ENCODE measurements at places on chromosomes 6 and 20.

DNA sequence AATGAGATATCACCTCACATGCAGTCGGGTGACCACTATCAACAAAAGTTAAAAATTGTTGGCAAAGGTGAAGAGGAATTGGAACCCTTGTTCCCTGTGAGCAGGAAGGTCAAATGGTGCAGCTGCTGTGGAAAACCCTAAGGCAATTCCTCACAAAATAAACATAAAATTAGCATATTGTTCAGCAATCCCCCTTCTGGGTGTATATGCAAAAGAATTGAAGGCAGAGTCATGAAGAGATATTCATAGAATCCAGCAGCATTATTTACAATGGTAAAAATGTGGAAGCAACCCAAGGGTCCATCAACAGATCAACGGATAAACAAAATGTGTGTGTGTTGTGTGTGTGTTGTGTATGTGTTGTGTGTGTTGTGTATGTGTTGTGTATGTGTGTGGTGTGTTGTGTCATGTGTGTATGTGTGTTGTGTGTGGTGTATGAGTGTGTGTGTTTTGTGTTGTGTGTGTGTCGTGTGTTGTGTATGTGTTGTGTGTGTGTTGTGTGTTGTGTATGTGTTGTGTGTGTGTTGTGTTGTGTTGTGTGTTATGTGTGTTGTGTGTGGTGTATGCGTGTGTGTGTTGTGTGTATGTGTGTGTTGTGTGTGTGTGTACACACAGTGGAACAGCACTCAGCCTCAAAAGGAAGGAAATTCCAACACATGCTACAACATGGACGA, 245.1 kb downstream of the ERMARD start:
- DNase-seq = no peak

GRCh38 chr6:22808466-22808865, 239.1 kb downstream of the HDGFL1 start:
- DNase-seq = no peak

DNA sequence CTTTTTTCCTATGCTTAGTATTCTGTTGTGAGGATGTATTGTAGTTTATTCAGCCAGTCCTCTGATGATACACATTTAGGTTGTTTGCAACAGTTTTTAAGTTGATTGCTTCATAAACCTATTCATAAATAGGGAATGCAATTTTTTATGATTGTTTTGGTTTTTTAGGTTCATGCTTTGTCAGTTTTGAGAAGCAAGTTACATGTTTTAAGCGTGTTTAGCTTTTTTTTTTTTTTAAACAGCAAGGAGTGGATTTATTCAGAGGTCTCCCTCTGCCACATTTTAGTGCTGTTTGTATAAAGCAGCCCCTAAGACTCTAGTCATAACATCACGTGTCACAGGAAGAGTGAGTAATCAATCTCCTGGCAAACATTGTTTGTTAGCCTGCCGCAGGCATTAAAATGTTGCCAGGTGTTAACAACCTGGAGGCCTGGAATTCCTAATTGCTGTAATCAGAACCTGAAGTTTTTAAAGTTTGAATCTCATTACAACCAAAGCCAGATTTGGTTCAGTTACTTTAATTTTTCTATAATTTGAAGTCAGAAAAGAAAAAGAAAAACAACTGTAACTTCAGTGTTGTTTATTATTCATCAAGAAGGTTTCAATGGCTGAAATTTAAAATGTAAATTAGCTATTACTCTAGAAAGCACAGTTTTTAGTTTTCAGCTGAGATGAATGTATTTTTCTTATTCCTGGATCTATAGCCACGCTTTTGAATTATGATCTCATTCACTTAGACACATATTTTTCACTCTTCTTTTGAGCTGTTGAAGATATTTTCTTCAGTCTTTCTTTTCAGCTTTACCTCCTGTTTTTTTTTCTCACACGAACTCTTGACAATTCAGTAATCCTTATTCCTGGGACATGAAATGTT, 59.2 kb downstream of the KCNS1 start:
- peak; percentile 8 for DNase-seq

- no peak for DNase-seq
These were observed 114.1 kb downstream of the KIF16B start for GRCh38 chr20:16459019-16459700.

GRCh38 chr6:157144859-157145568, 178.3 kb downstream of the TMEM242 start:
- peak; percentile 26 for DNase-seq

GRCh38 chr20:5127859-5128424, 1.1 kb downstream of the CDS2 start:
- no peak for DNase-seq

- DNase-seq = no peak
These were observed 70.4 kb downstream of the METTL24 start for GRCh38 chr6:110287462-110288341.

GRCh38 chr6:119742188-119742803, 392.7 kb upstream of the MAN1A1 start:
- DNase-seq = peak; percentile 78

DNA sequence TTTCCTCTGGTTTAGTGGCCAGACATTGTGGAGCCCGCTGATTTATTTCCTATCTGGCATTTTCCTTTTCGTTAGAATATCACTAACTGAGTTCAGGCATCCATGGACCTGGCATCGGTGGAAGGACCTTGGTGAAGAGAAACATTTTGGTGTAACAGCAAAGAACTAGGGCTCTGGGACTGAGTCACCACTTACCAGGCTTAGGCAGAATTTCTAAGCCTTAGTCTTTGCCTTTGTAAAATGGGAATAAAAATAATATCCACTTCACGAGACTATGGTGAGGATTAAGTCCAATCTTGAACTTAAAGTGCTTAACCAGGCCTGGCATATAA, 42.0 kb upstream of the ENPP1 start:
- DNase-seq = no peak

DNA sequence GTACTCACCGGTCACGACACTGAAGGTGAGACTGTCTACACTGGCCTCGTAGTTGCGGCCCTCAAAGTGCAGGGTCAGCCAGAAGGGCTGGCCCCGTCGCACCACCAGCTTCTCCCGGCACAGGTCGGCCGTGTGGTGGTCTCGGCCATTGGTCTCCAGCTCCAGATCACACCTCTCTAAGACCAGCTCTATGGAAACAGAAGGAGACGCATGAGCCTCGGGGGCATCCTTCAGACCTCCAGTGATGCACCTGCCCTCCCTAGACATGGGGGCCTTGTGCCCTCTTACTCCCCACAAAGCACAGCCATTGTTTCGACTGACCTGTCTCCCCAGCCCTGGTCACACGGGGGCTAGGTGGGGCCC, 3.7 kb downstream of the TGM2 start:
- no peak for DNase-seq

DNA sequence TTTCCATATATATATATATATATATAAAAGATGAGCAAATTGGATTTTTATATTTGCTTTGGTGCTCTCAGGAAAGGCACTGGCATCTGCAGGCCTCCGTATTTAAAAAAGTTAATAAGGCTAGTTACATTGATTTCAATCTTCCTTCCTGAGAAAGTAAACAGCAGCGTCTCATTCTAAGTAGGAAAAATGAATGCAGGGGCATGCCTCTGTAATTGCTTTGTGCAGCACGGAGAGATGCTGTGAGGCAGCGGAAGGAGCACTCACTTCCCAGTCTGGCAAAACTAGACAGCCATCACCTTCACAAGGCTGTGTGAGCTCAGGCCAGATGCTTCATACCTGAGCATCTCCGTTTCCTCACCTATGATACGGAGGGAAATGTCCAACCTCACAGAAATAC, 303.7 kb downstream of the PTPRT start:
- DNase-seq = no peak

- no peak for DNase-seq
These were observed 1219.0 kb upstream of the EYS start for GRCh38 chr6:66926060-66926459.

DNA sequence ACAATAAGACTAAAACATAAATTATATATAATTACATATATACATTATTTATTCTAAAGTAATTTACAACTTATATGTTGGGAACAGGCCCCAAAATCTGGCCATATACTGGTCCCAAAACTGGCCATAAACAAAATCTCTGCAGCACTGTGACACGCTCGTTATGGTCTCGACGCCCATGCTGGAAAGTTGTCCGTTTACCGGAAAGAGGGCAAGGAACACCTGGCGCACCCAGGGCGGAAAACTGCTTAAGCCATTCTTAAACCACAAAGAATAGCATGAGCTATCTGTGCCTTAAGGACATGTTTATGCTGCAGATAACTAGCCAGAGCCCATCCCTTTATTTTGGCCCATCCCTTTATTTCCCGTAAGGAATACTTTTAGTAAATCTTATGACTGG, 164.9 kb downstream of the CENPW start:
- no peak for DNase-seq

- DNase-seq = peak; percentile 38
These were observed 1.0 kb upstream of the VSTM2L start for GRCh38 chr20:37901654-37902503.

DNA sequence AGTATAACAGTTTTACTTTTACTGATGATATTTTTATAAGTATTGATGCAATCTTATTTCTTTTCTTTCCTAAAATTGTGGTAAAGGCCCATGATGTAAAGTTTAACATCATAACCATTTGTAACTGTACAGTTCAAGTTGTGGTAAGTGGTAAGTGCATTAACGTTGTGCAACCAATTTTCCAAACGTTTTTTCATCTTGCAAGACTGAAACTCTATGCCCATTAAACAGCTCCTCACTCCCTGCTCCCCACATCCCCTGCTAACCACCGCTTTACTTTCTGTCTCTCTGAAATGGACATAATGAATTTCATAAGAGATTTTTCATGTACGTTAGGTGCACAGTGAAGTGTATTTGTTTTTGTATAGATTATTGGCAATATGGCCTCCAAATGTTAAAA, 106.0 kb downstream of the PACRG start:
- DNase-seq = no peak

DNA sequence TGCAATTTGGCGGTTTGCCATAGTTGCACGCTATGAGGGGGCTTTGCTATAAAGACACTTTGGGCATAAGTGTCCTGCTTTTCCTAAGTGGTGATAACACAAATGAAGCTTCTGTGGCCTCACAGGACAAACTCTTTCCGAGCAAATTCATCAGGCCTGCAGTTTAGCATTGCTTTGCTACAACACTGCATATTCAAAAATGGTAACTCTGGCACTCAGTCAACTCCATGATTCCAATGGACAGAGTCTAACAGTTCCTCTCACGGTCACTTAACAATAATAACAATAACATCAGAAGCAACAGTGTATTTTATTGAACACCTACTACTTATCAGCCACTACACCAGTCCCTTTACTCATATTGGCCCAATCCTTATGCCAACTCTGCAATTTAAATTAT, 222.5 kb downstream of the FRK start:
- DNase-seq = no peak

GRCh38 chr6:159719287-159719686, 8.0 kb upstream of the WTAP start:
- DNase-seq = no peak

DNA sequence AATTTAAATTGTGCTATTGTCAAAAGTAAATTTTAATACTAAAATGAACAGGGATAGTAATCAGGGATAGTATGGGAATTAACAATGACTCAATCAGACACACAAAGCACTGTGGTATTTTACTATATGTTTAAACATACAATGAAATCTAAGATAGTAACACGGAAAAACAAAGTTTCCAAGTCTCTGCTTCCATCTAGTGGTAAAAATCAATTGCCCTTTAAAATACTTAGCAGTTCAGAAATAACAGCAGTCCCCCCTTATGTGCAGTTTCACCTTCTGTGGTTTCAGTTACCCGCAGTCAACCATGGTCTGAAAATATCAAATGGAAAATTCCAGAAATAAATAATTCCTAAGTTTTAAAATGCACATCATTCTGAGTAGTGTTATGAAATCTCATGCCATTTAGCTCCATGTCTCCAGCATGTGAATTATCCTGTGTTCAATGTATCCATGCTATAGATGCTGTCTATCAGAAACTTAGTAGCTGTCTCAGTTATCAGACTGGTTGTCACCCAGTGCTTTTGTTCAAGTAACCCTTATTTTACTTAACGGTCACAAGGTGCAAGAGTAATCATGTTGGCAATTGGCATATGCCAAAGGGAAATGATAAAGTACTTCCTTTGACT, 58.5 kb downstream of the AHI1 start:
- DNase-seq = no peak

DNA sequence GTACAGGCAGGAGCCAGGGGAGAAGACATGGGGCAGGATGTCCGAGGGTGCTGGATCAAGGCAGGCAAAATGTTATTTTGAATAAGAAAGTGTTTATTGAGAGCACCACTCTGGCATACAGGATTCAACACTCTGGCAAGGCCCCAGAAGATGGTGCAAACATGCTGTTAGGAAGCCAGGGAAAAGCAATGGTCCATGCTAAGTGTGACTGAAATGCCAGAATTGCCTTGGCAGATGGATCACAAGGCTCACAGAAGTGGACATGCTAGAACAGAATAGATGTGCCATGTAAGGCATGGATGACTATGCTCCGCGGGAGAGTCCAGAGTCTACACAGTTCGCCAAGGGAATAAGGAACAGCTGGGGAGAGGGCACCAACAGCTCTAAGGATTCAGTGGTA, 54.6 kb downstream of the QRSL1 start:
- DNase-seq = no peak

GRCh38 chr6:148044261-148044751, 298.3 kb upstream of the SASH1 start:
- no peak for DNase-seq

DNA sequence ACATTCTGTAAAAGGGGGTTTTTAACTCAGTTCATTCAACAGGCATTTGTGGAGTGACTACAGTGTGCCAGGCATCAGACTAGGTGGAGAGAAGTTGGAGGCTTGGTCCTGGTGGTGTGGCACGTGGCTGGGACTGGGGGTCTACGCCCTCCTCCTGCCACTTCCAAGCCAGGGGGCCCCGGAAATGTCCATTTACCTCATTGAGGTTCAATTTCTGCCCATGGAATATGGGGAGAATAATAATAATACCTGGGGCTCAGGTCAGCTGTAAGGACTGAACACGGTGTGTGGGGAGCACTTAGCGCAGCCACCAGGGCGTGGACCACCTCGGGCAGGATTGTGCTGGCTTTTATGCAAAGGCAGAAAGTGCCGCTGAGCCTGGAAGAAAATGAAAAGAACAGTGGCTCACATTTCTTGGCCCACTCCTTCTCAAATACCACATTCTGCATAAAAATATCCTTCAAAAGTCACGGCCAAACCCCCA, 229.4 kb downstream of the ANKRD60 start:
- DNase-seq = no peak

All from endothelial cell (in vitro differentiated cells).